DMS79 (cell line): ENCODE measurements at places on chromosomes 1 and 21.

GRCh38 chr1:162631546-162632191 lies 595 bp upstream of the DDR2 start:
- no peak for DNase-seq

GRCh38 chr1:3022976-3023375 lies 1.7 kb downstream of the ACTRT2 start:
- DNase-seq, result no peak

DNA sequence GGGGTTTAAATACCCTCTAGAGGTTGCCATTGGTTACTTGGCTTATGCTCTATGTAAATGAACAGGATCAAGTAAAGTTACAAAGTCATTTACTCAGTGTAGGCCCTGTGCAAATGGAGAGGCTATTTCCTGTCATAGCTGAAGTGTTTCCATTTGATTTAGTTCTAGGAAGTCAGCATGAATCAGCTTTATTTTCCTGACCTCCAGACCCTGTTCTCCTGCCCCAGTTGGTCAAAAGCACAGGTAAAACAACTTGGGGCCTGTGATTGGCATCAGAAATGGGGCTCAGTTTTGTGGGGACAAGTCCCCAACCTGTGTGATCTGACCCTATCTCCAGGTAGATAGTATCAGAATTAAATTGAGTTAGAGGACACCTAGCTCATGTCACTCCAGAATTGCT lies 239.9 kb downstream of the HHAT start:
- DNase-seq, result no peak

DNA sequence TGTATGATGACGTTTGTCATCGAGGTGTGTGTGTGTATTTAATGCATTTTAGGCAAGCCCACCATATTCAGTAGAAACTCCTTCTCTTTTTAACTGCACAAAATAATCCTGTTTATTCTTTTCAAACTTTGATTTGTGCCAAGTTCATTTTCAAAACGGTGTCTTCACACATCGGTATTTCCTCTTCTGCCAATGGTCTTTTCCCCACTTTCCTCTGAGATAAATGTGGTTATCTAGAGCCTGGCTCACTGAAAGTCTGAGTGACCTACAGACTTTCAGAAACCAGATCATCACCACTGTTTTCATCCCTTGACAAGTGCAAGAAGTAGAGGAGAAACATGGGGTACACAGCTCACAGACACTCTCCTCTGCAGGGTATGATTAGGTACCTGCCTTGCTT lies 69.4 kb downstream of the GPATCH2 start:
- DNase-seq, result no peak

GRCh38 chr21:15028186-15028585 lies 36.6 kb downstream of the NRIP1 start:
- no peak for DNase-seq

DNA sequence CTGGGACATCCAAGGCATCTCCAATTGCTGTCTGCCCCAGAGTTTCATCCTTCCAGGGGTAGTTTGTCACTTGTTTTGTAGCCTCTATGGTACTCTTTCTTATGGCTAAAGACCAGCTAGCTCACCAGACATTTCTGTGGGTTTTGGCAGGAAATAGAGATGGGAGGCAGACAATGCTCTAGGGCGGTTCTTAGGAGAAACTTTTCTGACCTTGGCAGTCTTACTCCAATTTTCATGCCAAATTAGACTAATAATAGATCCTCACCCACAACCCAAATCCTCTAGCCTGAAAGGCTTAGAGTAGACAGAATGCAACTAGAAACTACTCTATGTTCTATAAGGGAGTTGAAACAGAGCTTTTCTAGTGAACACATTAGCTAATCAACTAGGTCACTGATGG lies 69.8 kb downstream of the LRIG2 start:
- DNase-seq, result no peak

- DNase-seq, result no peak
Measured at GRCh38 chr1:172909606-172910326, 141.0 kb downstream of the TNFSF18 start.

DNA sequence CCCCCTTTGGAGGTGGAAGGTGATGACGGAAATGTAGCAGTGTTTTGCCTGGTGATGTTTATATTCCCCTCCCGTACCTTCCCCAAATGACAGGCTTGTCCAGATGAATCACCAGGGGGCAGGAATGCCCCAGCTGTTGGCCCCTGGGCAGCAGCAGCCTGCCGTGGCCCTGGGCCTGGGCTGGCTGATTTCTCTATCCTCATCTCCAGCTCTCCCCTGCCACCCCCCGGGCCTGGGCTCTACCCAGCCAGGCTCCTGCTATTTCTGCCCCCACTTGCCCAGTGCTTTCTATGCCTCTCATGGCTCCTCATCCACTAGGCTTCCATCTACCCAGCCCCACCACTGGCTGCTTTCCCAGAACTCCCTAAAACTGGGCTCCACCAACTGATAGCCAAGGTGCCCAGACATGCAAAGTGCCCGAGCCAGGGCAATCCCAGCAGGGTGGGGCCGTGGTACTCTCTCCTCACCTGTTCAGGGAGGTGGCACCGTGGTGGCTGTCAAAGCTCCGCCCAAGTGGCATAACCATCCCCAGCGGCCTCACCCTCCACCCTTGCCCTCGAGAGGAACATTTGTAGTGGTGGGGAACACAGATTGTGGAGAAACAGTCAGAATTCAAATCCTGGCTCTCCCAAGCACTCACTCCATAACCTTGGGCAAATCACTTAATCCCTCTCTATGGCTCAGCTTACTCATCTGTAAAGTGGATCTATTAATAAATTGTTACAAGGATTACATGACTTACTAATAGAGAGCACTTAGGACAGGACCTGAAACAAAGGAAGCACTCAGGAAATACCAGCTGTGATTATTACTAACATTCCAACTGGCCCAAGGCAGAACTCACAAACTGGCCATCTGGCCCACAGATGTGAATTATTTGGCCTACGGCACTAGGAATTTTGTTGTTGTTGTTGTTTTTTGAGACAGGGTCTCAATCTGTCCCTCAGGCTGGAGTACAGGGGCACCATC lies 12.8 kb upstream of the ECE1 start:
- DNase-seq, result no peak

DNA sequence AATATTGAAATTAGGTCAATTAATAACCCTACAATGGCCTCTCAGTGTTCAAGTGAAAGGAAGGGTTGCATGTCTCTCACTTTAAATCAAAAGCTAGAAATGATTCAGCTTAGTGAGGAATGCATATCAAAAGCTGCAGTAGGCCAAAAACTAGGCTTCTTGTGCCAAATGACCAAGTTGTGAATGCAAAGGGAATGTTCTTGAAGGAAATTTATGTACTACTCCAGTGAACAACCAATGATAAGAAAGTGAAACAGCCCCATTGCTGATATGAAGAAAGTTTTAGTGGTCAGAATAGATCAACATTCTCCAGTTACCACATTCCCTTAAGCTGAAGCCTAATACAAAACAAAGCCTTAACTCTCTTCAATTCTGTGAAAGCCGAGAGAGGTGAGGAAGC lies 10.0 kb downstream of the MAEL start:
- DNase-seq, result no peak

DNA sequence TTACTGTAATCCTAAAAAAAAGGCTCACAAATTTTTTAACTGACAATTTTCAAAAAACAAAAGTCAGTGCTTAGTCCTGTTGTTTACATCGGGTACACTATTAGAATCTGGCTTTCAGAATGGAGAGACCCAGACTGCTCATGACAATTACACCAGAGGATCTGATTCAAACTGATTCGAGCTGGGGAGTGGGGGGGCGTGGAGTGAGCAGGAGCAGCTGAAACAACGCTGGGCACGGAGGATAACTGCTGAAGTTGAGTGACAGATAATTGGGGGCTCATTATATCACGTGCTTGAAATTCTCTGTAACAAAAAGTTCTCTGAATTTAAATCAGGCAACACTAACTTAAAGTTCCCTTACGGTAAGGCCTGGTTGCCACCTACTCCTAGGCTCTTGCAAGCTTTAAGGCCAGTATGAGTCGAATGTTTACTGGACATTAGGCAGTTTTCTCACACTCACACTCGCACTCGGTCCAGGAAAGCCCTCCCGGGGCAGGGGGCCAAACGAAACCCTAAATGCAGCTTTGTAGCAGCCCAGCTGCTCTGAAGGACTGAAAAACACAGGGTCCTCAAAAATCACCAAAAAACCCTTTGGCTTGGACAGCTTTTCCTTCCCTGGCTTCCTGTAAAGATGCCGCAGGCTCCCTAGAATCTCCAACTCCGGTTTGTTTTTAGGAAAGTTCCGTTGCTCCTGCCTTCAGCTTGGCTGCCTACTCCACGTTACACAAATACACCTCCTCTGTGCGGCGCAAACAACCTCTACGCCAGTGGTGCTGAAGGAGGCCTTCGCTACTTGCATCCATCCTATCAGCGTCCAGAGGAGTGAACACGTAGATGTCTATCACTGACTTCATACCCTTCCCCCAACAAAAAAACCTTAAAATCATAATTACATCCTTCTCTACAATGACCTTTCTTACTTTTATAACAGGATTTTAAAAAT lies 42.9 kb downstream of the CAPZB start:
- DNase-seq, result no peak

GRCh38 chr1:85048296-85049064 lies at the start of gene MCOLN3:
MCOLN3 (minus strand) TSS chr1:85048500; CDS start chr1:85045360, 3,140 bp downstream.
- peak; percentile 51 for DNase-seq

- no peak for DNase-seq
Measured at GRCh38 chr21:26177746-26178426, 7.3 kb upstream of the APP start.

DNA sequence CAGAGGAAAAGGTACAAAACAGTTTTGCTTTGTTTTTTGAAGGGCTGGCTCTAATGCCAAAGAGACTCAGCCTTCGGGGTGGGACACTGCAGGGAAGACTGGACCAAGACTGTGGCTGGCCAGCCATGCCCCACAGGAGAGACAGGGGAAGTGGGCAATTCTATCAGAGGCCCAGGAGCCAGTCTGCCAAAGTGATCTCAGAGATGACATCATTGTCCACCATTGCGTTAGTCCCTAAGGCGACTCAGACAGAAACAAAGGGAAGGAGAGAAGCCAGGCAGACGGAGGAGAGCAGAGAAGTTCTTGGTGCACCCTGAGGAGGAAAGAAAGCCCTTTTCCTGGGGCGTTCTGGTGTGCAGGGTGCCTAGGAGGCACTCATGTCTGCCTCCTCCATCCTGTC lies 26.4 kb downstream of the OPTC start:
- DNase-seq, result no peak

DNA sequence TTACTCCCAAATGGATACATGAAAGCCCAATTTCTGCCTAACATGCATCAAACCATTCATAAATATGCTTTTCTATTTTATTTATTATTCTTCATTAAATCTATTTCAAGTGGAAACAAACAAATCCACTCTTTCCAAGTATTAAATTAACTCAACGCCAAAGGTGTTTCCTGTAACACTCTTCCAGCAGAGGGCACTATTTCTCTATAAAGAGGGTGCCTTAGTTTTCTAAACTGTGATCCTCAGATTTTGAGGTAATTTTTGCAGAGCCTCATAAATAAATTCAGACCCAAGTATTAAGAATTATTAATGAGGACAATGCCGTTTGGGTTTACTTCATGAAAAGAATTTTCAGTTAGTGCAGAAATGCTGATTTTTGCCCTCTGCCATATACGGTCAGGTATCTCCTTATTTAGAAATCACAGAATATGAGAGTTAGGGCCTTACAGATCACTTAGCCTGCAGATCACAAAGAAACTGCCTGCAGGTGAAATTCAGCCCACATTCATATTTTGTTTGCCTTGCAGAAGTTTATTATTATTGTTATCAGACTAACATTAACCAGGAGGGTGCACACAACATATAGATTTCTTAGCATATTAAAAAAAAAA lies 40.1 kb upstream of the MYSM1 start:
- DNase-seq, result peak; percentile 14

DNA sequence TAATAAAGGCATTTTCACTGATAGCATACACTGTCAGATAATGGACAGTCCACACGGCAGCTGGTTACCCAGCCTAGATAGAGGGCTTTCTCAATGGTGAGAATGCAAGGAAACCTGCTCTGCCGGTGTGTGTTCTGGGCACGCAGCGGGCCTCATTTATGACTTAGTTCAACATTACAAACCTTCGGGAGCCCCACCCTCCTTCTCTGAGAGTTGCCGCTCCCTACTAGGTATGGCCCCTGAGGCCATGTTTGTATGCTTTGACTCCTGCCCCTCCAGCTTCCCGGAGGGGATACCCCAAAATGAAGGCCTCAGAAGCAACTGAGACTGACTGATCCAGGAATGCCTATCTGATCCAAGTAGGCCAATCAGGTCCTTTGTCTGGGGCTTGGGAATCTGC lies 17.2 kb upstream of the FABP3 start:
- DNase-seq, result no peak

DNA sequence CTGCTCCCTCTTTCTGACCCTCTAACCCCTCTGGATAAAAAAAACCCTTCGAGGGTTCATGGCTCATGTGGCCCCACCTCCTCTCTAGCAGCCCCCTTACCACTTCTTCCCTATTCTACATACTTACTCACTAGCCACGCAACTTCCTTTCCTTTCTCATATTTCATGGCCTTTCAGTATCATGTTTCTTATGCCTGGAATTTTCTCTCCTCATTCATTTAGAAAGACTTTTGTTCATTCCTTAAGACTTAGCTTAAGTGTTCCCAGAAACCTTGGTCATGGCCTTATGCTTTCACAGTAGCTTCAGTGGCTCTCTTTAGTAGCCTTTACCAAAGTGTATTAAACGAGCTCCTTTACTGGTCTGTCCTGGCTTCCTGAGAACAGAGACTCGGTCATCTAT lies 6.1 kb downstream of the ACP6 start:
- DNase-seq, result no peak

DNA sequence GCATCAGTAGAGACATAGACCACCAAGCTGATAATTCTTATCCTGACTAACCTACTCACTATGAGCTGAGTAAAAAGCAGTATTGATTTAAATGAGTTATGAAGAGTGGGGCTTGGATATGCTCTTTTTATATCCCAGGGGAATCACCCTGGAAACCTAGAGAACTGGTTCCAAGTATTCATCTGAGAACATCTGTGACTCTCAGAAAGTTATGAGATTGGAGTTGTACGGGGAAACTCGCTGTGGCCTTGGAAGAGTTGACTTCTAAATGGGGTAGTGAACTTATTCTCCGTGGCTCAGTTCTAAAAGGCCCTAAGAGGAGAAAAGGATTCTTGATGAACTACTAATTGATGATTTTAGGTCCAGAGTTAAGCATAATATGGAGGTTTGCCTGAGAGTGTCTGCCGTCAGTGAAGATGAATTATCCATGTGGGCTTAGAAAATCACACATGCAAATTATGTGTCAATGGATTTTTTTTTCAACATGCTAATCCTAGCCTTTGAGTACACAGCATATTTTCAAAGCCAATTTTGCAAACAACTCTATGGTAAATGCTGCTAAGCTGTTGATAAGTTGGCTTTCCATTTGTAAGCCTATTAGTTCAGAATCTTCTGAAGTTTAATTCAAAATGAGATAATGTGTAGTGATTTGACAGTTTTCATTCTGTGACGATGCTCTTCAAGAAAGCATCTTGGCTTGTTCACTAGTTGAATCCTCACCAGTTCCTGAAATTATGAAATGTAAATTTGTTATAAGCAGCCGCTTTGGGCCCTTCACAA lies 122.7 kb downstream of the FGGY start:
- DNase-seq, result no peak

DNA sequence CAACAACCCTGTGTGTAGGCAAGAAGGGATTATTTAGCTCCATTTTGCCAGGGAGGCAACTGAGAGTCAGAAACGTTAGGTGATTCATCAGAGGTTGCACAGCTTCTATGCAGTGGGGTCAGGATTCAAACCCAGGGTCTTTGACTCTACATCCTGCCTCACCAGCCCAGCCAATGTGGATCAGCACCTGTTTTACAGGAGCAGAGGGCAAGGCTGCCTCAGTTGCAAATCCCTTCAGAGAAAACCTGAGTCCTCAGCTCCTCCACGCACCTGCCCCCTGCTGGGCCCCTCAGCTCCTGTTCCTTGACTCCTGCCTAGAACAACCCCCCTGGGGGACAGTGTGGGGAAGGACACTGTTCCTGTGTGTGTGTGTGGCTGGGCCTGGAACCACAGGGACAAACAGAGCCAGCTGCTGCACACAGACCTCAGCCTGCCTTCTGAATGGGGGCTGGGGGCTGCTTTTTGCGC lies 61.6 kb downstream of the LRRN2 start:
- DNase-seq, result no peak
